ENCODE measurements at places on chromosomes 16 and 17. TPM values are rescaled to one million over a fixed set of nuclear protein-coding genes. Genes with fewer than 3 reads are reported as not detected.

DNA sequence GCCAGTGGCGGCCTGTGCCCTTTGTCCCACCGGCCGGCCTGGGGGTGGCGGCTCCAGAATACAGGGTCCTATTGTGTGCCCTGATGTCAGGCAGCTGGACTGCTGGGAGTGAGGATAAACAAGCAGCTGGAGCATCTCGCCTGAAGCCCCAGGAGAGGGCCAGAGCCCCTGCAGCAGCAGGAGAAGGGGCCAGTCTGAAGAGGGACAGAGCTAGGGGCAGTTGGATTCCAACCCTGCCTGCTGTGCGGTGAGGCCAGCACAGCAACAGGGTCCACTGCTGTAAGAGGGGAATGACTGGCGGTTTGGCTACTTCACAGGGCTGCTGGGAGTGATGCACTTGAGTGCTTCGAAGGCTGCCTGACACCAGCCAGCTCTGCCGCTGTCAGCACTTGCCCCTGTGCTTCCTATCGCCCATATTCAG is 25.0 kb downstream of the RAB11FIP4 start:
- DNase-seq = no peak

- no peak for DNase-seq
These were observed 30.8 kb downstream of the USP43 start for GRCh38 chr17:9676084-9676483.

Gene CCDC200
- 47.1 TPM for polyA plus RNA-seq

DNA sequence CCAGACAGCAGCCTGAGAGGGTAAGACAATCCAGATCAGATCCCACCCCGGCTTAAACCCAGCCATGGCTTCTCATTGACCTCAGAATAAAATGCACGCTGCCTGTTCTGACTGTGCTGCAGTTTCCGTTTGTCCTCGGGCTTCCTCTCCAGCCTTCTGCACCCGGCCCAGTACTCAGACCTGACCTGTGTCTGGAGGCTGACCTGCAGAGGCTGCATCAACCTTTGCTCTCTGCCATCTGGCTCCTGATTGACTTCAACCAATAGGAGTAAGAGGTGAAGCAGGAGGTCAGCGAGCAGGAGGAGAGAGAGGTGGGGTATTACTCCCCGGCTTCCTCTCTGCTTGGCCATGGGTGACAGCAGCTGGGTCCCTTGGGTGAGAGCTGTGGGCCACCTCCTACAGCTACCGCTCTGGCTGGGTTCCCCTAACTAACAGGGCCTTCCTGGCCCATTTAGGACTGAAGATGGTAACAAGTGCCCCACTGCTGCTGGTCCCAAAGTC is 46.7 kb downstream of the C16orf82 start:
- peak; percentile 9 for DNase-seq

Gene ABCA10
- 7.5 TPM for polyA plus RNA-seq

GRCh38 chr16:11094075-11094856 is 149.9 kb downstream of the CLEC16A start:
- peak; percentile 24 for DNase-seq

Gene GAST
- polyA plus RNA-seq = 0.28 TPM

- DNase-seq = peak; percentile 16
These were observed 94.8 kb upstream of the DNAH17 start for GRCh38 chr17:78672005-78672404.

GRCh38 chr16:81435103-81435502 is 9.5 kb upstream of the CMIP start:
- DNase-seq = no peak

GRCh38 chr16:22014271-22014873 is 6.5 kb downstream of the MOSMO start:
- DNase-seq = no peak

DNA sequence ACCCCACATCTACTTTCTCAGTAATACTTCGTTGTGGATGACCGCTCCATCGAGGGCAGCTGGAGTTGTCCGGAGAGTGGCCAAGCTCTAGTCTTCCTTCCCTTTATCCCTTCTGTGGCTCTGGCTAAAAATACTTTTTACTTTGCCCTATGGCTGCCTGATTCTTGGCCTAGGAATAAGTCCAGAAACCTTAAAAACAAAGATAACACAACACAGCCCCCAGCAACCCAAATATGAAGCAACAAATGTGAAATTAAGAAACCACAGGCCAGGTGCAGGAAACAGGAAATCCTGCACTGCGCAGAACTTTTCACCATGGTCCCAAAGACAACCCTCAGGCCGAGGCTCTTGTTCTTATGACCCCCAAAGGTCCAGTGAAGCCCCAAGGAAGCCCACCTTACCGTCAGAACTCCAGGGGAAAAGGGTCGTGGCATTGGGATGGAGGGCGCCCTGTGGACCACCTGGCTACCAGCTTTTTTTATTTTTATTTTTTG is 26.0 kb downstream of the TK2 start:
- DNase-seq = no peak

DNA sequence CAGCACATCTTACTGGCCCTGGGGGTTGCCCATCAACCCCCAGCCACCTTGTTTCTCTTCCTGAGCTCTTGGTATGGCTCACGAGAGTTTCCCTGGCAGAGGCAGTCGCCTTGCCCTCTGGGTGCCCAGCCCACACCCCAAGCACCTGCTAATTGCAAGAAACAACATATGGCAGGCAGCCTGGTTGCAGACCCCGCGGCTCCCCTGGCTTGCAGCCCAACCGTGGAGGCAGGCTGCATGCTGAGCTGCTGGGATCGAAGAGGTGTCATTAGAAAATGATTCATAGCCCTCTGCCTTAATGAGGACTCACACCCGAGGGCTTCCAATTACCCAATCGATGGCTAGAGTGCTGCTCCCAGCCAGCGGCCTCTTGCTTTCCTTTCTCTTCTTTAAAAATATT is 115.7 kb downstream of the TMEM114 start:
- no peak for DNase-seq

- DNase-seq = no peak
These were observed 3.7 kb upstream of the CACNG1 start for GRCh38 chr17:67040652-67041051.

DNA sequence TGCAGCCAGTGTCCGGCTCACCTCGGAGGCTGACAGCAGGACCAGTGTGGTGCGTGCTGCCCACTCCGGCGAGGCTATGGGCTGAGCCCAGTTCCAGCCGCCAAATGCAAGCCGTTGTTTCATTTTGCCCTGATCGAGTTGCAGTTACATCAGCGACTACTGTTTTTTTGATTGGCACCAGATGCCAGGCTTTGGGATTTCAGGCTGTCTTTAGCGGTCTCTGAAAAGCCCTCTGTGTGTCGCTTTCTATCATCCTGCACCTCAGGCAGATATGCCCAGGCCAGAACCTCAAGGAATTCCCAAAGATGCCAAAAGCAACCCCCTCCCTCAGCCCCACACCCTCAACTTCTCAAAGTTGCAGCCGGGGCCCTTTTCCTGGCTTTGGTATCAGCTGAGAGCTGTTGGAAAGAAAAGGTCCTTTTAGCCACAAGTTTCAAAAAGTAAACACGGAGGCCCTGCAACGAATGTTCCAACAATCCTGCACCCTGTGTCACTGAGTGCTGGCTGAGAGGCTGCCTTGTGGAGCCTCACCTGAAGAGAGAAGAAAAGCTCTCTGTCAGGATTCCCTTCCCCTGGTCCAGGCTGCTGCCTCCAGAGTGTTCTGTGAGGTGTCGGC is 58.9 kb downstream of the WWP2 start:
- no peak for DNase-seq

Gene SCARF1
- polyA plus RNA-seq = 6.5 TPM

- DNase-seq = peak; percentile 77
These were observed 1.2 kb downstream of the TMEM95 start for GRCh38 chr17:7356072-7356549.

- no peak for DNase-seq
These were observed 23.6 kb upstream of the SLC13A2 start for GRCh38 chr17:28449859-28450258.

Gene OTOP2
- polyA plus RNA-seq = 1.6 TPM

- DNase-seq = peak; percentile 84
These were observed 352 bp downstream of the MARF1 start for GRCh38 chr16:15642557-15643047.

Gene STX8
- polyA plus RNA-seq = 53.6 TPM

Gene GRB7
- 35.9 TPM for polyA plus RNA-seq

DNA sequence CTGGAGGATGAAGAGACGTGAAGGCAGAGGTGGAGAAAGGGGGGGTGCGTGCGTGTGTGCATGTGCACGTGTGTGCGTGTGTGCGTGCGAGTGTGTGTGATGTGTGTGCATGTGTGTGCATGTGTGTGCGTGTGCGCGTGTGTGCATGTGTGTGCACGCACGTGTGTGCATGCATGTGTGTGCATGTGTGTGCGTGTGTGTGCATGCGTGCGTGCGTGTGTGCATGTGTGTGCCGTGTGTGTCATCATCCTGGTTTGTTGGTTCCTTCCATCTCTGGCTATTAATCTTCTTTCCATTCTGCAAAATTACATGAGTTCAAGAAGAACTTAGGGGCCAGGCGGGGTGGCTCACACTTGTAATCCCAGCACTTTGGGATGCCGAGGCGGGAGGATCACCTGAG is 17.0 kb upstream of the RPL38 start:
- DNase-seq = no peak

- DNase-seq = no peak
These were observed 34.4 kb downstream of the HAPSTR1 start for GRCh38 chr16:9125658-9126505.

GRCh38 chr17:8542599-8543502 is 87.7 kb downstream of the MYH10 start:
- DNase-seq = peak; percentile 95

Gene HNF1B
- polyA plus RNA-seq = 21.5 TPM

DNA sequence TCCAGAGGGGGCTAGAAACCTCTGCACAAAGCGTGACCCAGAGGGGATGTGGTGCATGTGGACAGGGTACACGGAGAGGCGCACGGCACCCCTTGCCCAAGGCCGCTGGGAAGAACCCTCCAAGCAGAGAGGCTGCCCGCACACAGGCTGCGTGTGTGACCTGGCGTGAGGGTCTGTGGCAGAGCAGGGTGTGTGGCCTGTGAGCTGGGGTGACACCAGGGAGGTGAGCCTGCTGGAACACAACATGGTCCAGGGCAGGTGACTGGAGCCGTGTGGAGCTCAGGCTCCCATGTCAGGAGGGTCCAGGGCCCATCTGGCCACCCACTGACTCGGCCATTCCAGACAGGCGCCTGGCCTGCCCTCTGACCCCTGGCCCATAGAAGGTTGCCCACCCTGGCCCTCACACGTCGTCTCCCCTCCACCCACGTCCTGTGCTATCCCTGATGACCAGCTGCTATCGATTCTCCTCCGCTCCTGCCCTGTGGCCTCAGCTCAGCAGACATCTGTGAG is 14.8 kb upstream of the TMEM204 start:
- no peak for DNase-seq
